ENCODE measurements at places on chromosomes 11 and 22.

- DNase-seq = no peak
Observed at GRCh38 chr11:103651341-103651998, 385.0 kb upstream of the DDI1 start.

DNA sequence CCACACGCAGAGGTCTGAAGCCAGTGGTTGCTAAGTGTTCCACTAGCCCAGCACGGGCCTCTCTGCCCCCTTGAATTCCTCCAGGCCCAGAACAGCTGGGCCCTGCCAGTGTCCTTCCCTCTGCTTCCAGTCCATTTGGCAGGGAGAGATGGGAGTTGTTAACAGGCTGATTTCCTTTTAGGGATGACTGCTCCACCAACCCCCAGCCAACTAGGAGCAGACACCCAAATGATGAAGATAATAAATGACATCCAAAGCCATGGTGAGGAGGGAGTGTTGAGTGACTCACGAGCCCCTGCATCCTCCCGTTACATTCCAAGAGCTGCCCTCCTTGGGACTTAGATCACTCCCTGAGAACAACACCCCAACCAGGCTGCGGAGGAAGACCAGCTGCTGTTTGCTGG, 20.6 kb downstream of the PARVA start:
- DNase-seq = no peak

DNA sequence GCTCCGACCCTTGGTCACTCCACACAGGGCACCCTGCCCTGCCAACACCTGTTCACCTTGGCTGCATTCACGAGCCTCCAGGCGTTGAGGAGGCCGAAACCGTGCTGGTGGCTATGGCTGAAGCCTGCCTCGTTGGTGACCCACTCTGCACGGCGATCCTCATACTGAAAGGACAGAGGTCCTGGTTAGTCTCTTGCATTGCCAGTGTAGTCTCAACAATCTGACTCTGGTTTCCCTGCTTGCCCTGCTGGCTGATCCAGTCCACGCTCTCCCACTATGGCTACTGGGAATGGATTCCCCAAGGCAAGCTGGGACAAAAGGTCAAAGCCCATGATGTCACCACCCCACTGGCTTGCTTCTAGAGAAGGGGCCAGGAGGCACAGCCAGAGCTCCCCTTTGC, 12.9 kb downstream of the PCSK7 start:
- DNase-seq = no peak

DNA sequence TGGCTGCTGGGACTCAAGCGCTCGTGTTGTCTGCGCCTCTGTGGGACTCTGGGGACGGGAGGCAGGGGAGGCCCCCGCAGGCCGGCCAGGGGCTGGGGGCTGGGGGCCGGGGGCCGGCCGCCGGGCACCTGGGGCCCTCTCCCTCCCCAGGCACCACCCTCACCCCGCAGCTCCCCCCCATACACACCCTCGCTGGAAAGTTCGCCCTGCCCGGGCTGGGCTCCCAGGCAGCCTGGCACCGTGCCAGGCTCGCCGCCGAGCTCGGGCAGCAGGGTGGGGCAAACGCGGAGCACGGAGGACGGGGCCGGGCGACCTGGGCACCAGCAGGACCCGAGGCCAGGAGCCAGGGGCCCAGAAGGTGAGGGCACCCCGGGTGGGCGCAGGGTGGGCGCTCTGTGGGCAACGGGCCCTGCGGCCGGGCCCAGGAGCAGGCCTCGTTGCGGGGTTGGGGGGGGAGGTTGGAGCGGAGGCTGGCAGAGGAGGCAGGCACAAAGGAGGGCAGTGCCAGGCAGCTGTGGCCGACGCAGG, 76.7 kb upstream of the WNT7B start:
- no peak for DNase-seq

DNA sequence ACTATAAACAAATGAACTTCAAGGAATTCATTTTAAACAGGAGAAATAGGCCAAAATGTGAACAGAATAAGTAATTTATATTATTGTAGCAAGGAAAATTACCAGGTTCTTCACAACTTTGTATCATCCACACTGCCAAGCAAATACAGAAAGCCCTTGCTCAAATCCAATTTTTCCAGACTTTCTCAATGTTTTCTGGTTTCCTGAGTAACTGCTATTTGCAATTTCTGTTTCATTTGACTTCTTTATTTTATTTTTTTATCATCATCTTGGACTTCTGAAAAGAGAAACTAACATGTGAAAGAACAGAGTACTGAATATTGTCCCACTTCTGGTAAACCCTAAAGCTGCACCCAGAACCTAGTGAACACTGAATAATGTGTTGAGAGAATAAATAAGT, 61.0 kb downstream of the SLC1A2 start:
- no peak for DNase-seq

GRCh38 chr11:76910620-76911414, 50.1 kb downstream of the ACER3 start:
- no peak for DNase-seq

DNA sequence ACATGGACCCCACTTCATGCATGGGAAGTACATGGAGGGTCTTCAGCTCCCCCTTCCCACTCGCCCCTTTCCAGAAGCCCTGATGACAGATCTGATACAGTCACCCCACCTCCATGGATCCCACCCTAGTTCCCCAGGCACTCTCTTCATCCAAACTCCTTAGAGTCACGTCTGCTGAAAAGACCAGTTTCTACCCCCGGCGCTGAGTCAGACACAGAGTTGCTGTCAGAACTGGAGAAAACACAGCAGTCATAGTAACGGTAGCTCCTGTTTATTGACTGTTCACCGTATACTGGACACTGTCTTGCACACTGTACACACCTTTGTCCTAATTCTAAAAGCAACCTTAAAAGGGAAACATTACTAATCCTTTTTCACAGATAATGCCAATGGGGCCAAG, 29.1 kb downstream of the DRD2 start:
- no peak for DNase-seq

DNA sequence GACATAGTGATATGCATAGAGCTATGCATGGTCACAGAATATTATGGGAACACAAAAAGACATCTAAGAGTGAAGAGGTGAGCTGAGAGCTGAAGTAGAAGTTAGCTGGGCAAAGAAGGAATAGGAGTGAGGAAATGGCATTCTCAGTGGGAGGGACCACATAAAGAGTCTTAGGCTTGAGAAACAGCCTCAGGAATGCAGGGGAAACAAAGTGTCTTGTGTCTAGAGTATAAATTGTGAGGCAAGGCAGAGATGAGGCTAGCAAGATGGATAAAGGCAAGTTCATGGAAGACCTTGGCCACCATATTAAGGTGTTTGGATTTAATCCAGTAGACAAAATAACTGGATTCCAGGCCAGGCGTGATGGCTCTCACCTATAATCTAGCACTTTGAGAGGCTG, 40.6 kb upstream of the CRTAM start:
- no peak for DNase-seq

GRCh38 chr22:46734830-46735453, 3.1 kb downstream of the CERK start:
- no peak for DNase-seq

GRCh38 chr11:73184953-73185671, 33.0 kb upstream of the P2RY2 start:
- DNase-seq = no peak

- no peak for DNase-seq
Observed at GRCh38 chr22:26241361-26241760, 72.1 kb downstream of the SEZ6L start.

All from cortex of kidney (tissue), 1 donor.